GM20000 (cell line): ENCODE measurements at places on chromosomes 13 and 19.

- peak; percentile 41 for DNase-seq
These were observed 1.2 kb downstream of the SAMD1 start for GRCh38 chr19:14089412-14089661.

GRCh38 chr13:112641456-112642089 lies 48.3 kb upstream of the ATP11A start:
- DNase-seq: no peak

- no peak for DNase-seq
These were observed 10.9 kb downstream of the APOC1 start for GRCh38 chr19:44925114-44925891.

DNA sequence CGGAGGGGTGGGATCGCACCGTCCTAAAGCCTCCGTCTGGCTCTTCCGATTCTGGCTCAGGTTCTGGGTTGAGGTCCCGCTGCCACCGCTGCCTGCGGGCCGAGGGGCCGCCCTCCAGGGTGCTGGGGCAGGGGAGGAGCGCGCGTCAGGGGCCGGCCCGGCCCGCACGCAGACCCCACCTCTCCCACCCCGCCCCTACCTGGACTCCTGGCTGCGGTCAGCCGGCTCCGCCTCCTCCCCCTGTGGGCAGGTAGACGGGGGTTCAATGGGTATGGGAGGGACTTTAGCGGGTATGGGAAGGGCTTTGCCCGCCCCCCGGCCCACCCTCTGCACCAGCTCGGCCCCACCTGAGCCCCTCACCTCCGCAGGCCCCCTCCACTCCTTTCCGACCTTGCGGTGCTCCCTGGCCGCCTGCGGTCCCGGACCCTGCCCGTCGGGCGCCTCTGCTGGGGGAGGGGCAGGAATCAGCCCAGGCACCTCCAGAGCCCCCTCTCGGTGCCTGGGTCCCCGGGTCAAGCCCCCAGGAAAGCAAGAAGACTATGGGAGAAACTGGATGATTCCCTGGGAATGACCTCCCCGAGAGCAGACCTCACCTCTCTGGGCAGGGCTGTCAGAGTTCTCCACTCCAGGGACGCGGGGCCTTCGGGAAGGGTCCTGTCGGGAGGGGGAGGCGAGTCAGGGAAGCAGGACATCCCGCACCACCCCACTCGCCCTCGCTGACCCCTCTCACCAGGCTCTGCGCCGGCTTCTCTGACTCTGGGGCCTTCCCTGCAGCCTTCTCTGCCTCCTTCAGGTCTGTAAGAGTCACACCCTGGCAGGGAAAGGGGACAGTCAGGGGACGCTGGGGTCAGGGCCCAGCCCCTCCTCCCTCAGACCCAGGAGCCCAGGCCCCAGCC lies 17.0 kb downstream of the EPS8L1 start:
- no peak for DNase-seq

- DNase-seq: no peak
These were observed 5.3 kb upstream of the PTPRS start for GRCh38 chr19:5345895-5346386.
